EH (cell line): ENCODE measurements at places on chromosomes 6 and 20.

- no peak for DNase-seq
Observed at GRCh38 chr20:49908258-49908565, 7.1 kb downstream of the SPATA2 start.

GRCh38 chr20:52098186-52098585 is 93.4 kb downstream of the ZFP64 start:
- no peak for DNase-seq

GRCh38 chr6:166572370-166573261 is 13.9 kb downstream of the RAMACL start:
- peak; percentile 62 for DNase-seq

- no peak for DNase-seq
Observed at GRCh38 chr20:41172296-41173140, 35.2 kb downstream of the PLCG1 start.

- peak; percentile 80 for DNase-seq
Observed at GRCh38 chr6:130625825-130626527, 201.2 kb upstream of the SMLR1 start.

DNA sequence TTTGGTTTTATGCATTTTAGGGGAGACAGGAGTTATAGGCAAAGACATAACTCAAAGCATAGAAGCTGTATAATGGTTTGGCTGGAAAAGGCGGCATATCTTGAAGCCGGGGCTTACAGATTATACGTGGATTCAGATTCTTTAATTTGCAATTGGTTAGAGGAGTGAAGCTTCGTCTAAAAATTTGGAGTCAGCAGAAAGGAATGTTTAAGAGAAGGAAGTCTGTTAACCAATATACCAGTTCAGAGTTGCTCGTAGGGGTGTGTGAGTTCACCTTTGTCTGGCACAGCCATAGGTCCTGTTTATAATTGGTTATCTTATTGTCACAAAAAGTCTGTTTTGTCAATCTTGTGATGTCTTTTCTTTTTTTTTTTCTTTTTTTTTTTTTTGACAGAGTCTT is 8.9 kb downstream of the ARHGAP40 start:
- DNase-seq, result peak; percentile 37

GRCh38 chr6:166055801-166056200 is 111.8 kb downstream of the TBXT start:
- no peak for DNase-seq

DNA sequence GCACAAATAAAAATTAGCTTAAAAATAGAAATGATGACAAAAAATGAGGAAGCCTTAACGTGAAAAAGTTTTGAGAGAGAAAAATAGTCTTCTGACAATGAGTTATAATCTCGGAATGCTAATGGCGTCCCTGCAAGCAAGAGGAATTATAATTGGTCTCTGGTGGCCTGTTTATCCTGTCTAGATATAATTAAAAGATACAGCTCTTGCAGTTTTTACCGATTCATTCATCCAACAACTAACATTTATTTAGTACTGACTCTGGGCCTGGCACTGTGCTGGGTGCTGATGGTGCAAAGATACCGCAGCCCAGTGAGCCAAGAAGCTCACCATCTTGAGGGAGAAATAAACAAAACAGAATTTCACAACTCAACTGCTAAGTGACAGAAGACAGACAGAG is 31.6 kb upstream of the ANKRD60 start:
- DNase-seq, result peak; percentile 86

GRCh38 chr20:62156592-62157386 is 13.2 kb downstream of the SS18L1 start:
- DNase-seq, result peak; percentile 56
